ENCODE measurements at places on chromosomes 1 and 21. TPM values are rescaled to one million over a fixed set of nuclear protein-coding genes. Genes with fewer than 3 reads are reported as not detected.

ERICH3 gene
- 0.11 TPM for total RNA-seq

HSD3B2 gene
- 3.2 TPM for total RNA-seq

GRCh38 chr1:99731384-99731783, 35.1 kb downstream of the FRRS1 start:
- DNase-seq = no peak

GRCh38 chr1:117897551-117897950, 31.9 kb downstream of the GDAP2 start:
- no peak for DNase-seq

- DNase-seq = no peak
Measured at GRCh38 chr21:31190516-31190915, 152.2 kb upstream of the KRTAP19-8 start.

SNX7 gene
- total RNA-seq = 43.9 TPM

DNA sequence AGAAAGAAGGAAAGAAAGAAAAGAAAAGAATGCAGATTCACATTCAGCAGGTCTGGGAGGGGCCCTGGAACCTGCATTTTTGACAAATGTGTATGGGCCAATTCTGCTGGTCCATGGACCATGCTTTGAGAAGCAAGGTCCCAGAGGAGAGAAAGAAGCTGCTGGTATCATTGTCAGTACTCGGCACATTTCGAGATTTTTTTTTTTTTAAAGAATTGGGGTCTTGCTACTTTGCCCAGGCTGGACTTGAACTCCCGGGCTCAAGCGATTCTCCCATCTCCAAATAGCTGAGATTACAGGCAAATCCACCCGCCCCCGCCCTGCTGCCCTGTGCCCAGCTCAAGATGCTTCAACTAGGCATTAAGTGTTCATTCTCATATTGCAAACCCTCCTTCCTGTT, 13.6 kb upstream of the DISP3 start:
- no peak for DNase-seq

SAMD11 gene
- total RNA-seq = 1.6 TPM

CRP gene
- not detected for total RNA-seq

BCAR3 gene
- total RNA-seq = 64.0 TPM

DNA sequence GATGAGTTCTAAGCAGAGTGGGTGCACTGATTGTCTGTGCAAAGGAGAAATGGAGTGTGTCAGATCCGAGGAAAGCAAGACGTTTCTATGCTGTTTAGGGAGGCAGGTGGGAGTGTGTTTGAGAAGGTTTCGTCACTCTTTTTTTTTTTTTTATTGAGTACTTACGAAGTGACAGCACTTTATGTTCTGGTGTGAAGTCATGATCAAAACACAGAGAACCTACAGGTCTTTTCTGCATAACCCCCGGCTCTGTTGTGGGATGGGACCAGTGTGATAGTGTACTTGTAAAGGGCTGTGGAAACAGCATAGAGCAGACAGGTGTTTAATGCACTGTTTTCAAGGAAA, 26.7 kb downstream of the MIA3 start:
- no peak for DNase-seq

S100A14 gene
- 443 TPM for total RNA-seq

OR2AK2 gene
- not detected for total RNA-seq

XCL2 gene
- 0.67 TPM for total RNA-seq

- DNase-seq = peak; percentile 32
Measured at GRCh38 chr1:91622616-91623015, 122.0 kb downstream of the CDC7 start.

ACTA1 gene
- not detected for total RNA-seq

DNA sequence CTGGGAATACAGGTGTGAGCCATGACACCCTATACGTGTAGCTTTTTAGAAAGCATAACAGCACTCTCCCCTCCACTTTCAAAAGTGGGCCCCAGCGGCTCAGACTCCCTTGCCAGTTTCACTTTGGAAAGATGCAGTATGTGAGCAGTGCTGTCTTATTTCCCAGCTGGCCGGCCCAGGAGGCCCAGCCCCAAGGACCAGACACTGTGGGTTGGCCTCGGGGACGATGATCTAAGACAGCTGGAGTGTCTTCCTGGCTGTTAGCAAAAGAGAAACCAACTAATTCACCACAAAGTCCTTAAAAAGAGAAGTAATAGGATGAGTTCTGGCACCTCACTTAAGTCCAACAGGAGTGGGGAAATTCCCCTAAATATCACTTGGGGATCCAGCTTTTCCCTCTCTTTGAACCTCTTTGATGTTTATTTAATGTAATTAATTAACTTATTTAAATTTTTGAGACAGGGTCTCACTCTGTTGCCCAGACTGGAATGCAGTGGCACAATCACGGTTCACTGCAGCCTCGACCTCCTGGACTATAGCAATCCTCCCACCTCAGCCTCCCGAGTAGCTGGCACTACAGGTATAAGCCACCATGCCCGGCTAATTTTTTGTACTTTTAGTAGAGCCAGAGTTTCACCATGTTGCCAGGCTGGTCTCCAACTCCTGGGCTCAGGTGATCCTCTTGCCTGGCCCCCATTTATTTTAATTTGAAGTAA, 17.6 kb upstream of the CLIC4 start:
- DNase-seq = peak; percentile 61

LIPI gene
- total RNA-seq = not detected

FYB2 gene
- 6.0 TPM for total RNA-seq

- DNase-seq = no peak
Measured at GRCh38 chr1:9905010-9905409, 5.1 kb downstream of the CTNNBIP1 start.

DNA sequence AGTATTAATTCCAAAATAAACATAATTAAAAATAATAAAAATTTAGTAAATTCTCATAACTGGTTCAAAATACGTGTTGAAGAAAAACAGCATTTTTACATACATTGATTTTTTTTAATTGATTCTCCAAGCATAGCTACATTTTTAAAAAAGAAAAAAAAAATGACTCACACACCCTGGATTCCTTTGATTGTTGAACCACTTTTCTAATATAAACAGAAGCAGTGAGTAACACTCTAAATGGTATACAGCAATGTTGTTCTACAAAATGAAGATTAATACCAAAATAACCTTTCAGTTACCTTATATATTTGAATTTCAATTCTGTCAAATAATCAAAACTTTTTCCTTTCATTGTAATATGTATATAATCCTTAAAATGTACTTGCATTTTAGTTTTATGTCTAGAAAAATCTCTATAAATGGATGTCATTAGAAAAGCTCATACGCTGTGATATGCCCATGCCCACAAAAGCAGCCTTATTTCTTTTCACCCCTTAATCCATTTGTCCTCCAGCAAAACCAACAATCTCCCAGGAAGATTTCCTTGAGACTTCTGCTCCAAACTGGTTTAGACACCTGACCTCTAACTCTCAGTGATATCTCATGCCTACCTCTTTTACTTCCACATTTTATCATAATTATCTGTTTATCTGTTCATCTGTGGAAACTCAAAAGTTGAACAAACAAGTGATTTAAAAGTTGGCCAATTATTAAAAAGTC, 246.4 kb upstream of the NR5A2 start:
- no peak for DNase-seq

DNA sequence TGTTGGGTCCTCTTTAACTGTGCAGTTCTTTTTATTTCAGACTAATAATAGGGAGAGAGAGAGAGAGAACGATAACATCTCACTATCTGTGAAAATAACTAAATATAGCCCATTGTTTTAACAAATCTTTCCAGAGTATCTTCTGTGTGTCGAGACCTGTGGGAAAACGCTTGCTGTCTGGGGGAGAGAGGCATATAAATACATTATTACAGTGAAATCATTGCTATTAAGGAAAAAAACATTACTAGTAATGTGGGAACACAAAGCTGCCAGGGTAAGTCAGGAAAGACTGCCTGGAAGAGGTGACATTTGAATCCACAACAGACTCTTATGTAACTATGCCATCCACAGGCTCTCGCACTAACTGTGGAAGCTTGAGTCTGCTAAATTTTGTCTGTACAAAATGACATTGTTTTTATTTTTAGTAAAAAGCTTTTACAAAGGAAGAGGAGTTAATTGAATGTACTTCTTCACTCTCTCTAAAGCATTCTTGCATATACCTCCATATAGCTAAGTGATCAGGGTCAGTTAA, 59.8 kb upstream of the PGD start:
- DNase-seq = no peak

GRCh38 chr1:14759042-14759818, 160.7 kb downstream of the KAZN start:
- no peak for DNase-seq

ST6GALNAC3 gene
- total RNA-seq = 13.3 TPM

- no peak for DNase-seq
Measured at GRCh38 chr1:61004262-61005003, 77.9 kb upstream of the NFIA start.

NBPF6 gene
- total RNA-seq = 0.89 TPM

DNA sequence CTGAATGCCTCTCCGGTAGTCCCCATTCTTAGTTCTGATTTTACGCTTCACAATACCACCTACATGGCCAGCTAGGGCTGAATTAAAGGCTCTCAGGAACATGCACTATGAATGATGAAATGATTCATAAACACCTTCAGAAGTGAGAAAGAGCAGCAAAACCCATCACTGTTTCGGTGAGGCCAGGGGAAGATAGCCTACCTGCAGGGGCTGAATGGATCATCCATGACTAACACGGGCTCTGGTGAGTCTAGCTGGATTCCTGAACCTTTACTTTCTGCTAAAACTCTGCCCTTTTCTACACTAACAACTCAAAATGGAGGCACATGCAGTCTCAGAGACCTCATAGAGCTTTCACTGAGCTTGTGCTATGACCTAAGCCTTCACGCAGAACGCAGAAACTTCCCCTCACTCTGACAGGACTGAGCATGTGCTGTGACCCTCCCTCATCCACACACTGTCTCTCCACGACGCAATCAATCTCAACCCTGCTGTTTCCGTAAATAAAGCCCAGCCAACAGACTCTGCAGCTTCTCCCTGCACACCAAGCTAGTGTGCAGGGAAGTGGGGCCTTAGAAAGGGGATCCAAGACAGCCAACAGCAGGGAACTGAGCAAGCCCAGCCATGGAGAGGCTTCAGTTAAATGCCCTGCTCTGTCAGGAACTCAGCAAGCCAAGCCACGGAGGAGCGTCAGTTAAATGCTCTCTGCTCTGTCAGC, 207.8 kb downstream of the SLC45A1 start:
- DNase-seq = peak; percentile 88

- DNase-seq = no peak
Measured at GRCh38 chr1:66506991-66507390, 27.0 kb upstream of the SGIP1 start.

DNA sequence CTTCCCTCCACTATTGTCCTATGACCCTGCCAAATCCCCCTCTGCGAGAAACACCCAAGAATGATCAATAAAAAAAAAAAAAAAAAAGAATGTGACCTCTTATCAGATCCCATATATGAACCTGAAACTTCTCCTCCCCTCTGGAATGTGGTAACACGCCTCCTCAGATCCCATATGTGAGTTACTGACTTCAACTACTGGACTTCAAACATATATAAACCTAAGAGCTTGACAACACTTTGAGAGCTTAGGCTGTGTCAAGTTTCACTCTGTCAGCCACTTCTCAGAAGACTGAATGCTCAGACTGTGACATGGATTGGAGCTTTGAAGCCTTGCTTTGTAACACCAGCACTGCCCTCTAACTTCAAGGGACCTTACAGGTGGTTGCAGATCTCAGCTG, 148.4 kb downstream of the COP1 start:
- DNase-seq = no peak

ZBTB17 gene
- 30.0 TPM for total RNA-seq

DNA sequence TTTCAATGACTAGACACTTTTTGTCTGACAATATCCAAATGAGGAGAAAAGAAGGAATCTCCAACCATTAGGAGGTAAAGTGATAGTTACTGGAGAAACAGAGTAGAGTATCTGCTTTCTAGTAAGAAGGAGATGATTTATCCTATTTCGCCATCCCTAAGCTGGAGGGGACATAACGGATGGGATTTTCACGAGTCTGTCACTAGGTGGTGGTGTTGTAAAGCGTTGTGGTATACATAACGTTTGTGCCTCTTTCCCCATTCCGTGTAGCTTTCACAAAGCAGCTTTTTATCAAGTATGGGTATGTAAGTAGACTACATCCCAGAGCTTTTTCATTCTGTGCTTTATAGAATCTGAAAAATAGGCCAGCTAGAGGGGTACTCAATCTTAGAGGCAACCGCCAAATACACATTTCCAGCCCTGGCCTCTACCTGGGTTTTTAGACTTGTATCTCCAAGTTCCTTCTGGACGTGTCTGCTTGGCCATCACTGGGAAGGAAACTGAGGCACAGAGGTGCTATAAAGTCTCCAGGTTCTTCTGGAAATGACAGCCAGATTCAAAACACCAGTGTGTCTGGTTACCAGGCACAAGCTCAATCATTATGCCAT, 33.3 kb upstream of the FAM3B start:
- DNase-seq = peak; percentile 23

ARMH1 gene
- total RNA-seq = 2.3 TPM

DNA sequence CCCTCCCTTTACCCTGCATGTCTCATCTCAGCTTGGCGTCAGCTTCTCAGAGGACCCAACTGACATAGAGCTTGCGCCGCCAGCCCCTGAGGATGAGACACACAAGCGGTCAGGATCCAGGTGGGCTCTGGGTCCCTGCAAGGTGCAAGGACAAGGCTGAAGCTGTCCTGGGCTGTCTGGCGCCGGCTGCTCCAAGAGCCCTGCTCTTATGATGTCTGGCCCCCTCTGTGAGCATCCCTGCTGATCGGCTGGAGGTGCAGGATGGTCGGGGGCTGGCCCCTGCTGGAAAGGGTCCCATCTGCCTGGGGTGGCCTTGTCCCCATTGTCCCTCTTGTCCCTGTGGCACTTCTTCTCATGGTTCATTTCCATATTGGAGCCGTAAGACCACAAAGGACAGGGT, 479.0 kb downstream of the NPHP4 start:
- no peak for DNase-seq

GRCh38 chr1:204448344-204448964, 36.8 kb upstream of the PPP1R15B start:
- DNase-seq = peak; percentile 56

GRCh38 chr1:245501633-245502032, 346.8 kb downstream of the KIF26B start:
- no peak for DNase-seq

- DNase-seq = no peak
Measured at GRCh38 chr1:1600861-1601563, 1.1 kb upstream of the FNDC10 start.

PTP4A2 gene
- 265 TPM for total RNA-seq

DNA sequence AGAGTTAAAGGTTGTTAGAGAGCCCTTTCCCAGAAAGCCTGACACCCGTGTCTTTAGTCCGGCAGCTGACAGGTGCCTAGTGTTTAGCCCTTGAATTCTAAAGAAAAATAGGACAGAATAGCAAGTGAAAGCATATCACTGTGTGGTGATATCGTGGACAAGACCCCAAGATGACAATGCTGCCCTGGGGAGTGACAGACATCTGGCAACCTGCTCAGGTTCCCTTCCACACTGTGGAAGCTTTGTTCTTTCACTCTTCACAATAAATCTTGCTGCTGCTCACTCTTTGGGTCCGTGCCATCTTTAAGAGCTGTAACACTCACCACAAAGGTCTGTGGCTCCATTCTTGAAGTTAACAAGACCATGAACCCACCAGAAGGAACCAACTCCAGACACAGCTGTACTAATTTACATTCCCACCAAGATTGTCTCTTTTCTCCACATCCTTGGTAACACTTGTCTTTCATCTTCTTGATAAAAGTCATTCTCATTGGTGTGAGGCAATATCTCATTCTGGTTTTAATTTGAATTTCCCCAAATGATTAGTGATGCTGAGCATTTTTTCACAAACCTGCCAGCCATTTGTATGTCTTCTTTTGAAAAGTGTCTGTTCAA, 107.6 kb upstream of the SGIP1 start:
- DNase-seq = no peak

TCHHL1 gene
- not detected for total RNA-seq

Measured in left colon (tissue), 2 donors.